ENCODE measurements at places on chromosomes 1 and 21.

DNA sequence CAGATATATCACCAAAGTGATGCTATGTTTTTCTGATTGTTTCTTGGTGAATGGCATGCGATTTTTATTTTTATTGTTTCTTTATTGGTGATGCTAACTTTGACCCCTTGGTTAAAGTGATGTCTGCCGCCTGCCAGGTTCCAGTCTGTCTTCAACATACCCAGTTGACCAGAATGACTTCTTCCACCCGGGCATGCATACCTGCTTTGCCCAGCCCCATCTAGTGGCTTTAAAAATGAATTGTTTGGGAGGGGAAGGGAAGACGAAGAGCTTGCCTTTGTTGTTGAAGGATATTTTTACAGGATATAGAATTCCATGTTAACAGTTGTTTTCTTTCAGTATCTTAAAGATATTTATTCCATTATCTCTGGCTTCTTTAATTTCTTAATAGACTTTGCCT, 65.1 kb downstream of the ATG4C start:
- DNase-seq = no peak

- DNase-seq = no peak
Observed at GRCh38 chr1:220426989-220427388, 100.9 kb upstream of the MARK1 start.

DNA sequence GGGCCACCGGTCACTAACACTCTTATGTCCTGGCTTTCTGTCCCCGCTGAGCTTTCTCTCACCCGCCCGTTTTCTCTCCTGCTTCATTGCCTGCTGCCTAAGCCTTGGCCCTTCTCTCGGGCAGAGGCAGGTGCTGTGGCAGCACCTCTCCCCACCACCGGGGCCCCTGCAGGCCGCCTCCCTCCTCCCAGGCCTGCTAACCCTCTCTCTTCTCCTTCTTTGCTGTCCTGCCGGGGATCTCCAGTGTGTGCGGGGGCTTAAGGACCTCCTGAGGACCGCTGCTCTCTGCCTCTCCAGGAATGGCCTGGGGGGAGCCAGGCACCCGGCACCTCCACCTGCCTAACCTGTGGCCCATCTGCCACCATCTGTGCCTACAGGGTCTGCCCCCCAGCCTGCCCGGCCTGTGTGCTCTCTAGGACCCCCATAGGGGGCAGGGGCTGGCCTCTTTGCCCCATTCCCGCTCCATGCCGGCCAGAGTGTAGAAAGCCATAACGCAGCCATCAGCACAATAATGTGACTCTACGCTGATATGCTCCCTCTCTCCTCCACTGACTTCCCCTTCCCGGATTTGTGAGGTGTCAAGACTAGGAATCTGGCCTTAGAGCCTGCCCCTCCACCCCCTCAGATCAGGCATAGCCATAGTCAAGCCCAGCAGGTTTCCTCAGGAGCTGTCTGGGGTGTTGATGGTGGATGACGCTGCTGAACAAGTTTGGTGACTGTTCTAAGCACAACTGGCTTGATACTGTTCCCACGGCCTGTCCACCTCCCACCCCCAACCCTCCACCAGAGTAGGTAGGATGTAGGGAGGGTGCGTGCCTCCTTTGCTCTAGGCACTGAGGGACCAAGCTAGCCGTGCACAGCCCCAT, 6.1 kb upstream of the SFN start:
- DNase-seq = no peak

DNA sequence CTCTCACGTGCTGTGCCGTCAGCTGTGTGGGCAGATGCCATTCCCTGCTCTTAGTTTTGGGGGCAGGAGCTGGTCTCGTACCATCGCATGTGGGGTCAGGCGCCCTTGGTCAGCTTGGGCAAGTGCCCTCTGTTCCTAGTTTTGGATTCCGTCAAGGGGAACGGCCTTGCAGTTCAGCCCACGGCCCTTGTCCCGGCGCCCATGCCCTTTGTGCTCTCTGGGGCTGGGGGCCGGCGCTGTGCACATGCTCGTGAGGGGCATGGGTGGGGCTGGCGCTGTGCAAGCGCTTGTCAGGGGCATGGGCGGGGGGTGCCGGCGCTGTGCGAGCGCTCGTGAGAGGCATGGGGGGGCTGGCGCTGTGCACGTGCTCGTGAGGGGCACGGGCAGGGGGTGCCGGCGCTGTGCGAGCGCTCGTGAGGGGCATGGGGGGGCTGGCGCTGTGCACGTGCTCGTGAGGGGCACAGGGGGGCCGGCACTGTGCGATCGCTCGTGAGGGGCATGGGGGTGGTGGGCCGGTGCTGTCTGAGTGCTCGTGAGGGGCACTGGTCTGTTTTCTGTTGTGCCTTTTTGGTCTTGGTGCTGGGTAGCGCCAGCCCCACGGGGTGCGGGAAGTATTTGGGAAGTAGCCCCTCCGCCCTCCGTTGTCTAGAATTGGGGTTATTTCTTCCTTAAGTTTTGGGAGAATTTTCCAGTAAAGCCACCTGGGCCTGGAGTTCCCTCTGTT, 29.5 kb upstream of the DIP2A start:
- no peak for DNase-seq

DNA sequence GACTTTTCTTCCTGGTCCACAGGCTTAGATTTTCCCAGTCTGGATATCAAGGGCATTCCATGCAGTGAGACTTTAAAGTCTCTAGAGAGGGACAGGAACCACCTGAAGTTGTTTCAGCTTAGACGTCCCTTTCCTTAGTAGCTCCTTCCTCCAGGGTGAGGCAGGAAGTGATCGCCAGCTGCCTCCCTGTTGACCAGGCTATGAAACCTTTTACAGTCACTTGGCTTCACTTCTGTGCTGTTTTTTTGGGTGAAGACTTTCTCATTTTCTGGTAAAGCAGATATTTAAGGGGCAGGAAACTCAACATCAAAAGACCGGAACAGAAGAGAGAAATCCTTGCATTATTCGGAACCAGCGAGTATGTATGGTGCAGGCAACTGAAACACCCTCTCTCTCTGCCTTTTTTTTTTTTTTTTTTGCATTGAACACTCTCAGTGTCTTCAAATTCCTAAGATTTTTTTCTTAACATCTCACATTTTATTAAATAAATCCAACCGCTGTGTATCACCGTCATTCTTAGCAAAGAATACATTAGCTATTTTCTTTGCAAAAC, 234.6 kb upstream of the IRF2BP2 start:
- DNase-seq = no peak

DNA sequence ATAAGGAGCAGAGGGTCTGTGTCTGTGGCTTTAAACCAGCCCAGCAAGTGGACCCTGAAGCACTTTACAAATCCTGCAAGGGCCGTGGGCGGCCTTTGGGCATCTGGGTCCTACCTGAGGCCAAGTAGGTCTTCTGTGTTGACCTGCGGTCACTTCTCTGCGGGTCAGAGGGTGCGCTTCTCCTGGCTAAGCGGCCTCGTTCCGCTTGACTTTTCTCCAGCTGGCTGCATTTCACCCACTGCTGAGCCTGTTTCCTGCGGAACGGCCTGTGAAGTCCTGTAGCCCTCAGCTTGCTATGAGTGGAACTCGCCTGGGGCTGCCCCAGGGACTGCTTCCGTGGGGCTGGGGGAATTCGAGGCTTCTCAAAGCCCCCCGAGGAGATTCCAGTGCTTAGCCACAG, 43.3 kb downstream of the SLC37A1 start:
- no peak for DNase-seq

DNA sequence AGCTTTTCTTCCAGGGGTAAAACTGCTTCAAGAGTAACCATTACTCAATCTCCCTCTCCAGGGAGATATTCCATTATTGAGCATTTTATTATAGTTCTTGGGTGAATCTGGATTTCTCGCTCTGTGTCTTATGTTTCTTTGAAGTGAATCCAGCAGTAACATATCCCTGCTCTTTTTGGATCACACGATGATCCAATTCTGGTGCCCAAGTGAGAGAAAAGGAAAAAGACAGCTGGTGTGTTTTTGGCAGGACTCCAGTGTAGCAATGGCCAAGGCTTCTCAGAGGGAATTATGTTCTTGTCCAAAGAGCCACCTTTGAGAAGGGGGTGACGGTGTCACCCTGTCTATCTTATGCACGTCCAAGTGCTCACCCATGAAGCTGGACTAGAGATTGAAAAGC, 140.3 kb upstream of the ERRFI1 start:
- DNase-seq = no peak

DNA sequence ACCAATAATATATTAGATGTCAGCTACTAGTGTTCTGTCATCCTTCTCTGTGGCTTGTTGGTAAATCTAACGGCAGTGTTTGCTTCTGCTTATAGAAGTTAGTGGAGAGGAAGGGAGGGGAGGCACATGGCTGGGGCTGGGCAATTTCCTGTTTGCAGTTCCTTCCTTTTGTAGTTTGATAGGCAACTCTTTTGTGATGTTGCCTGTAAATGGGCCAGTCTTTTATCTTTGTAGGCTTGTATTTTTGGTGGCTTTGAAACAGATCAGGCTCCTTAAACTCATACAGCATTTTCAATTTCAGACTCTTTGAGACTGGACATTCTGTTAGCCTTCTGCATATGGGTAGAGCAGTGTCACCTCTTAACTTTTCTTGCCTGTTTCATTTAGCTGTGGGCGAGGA, 48.1 kb downstream of the CDC14A start:
- DNase-seq = no peak

DNA sequence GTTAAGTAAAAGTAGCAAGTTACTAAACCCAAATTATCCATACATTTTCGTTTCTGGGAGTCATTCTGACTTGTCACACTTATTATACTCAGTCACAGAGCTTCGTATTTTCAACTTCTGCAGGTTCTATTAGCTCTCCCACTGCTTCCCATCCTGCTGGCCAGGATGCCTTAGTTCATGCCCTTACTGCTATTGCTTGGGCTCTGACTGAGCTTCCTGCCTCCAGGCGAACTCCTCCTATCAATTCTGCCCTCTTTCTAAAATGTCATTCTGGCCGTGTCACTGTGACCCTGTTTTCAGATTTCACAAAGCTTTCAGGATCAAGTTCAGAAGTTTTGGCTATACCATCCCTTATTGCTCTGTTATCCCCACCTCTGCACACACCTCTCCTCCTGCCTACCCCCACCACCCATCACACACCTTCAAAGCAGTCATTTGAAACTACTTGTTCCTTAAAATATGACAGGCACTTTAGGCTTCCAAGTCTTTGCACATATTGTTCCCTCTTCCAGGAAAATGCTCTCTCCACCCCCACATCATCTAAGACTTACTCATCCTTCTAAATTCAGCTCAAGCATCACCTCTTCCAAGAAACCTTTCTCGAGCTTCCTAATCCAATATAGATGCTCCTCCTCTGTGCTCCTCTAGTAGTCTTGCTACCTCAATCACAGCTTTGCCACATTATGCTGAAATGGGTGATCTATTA, 278.0 kb downstream of the BRINP2 start:
- no peak for DNase-seq

DNA sequence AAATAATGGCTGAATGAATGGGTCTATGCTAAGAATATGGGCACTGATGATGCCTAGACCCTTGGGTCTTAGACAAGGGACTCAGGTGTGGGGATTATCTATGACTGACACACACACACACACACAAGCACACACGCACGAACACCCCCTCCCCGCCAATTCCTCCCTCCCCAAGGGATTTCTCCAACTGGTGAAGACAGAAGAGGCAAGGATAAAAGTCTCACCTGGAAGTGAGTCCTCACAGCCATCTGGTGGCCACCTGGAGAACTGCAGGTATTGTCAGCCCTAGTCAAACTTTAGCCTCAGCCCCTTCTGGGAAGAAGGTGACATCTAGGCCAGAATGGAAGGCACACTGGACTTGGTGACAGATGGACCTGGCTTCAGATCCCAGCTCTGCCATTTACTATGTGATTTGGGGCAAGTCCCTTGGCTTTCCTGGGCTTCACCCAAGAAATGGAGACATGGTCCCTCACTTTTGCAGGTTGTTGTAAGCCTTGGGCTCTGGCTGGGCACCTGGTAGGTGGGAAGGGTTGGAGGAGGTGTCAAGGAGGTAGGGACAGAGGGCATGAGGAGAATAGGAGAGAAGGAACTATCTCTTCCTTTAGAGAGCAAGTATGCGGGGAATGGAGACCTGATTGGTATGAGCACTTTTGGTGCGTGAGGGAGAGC, 4.0 kb upstream of the GPR3 start:
- no peak for DNase-seq

- DNase-seq = no peak
Observed at GRCh38 chr1:11575553-11575952, 78.7 kb downstream of the FBXO2 start.

DNA sequence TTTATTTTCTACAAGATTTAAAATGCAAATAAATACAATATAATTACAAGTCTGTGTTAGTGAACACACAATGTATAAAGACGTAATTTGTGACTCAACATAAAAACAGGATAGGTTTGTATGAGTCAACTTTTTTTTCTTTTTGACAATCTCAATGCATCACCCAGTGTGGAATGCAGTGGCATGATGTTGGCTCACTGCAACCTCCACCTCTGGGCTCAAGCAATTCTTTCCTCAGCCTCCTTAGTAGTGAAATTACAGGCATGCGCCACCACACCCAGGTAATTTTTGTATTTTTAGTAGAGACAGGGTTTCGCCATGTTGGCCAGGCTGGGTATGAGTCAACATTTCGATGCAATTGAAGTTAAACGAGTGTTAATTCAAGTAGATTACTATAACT, 5.9 kb upstream of the SPRR2E start:
- DNase-seq = no peak

DNA sequence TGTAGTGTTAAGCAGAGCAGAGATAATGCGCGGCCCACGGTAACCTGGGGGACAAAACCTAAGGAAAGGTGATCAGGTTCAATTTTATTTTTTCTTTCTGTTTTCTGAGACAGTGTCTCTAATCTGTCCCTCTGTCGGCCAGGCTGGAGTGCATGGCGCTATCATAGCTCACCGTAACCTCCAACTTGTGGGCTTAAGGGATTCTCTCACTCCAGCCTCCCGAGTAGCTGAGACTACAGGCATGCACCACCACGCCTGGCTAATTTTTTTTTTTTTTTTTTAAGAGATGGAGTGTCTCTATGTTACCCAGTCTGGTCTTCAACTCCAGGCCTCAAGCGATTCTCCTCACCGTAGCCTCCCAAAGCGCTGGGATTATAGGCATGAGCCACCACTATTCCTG, 724 bp upstream of the ANKRD35 start:
- no peak for DNase-seq

GRCh38 chr1:239814306-239814881, 277.3 kb upstream of the FMN2 start:
- DNase-seq = no peak

DNA sequence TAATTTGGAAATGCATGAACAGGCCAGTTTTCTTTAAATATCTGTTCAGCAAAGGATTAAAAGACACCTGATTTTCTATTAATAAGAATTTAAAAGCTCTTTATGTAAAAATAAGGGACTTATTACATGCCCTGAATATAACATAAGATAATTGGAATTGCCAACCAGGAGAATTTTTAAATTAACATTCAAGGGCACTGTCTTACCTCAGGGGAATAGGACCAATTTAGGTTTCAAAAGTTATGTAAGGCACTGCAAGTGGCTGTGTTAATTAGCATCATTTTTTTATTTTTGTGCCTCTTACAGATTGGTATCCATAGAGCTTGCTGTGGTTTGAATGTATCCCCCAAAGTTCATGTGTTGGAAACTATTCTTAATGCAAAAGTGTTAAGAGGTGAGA, 1.3 kb upstream of the NEK2 start:
- no peak for DNase-seq

GRCh38 chr1:85297855-85298629, 21.6 kb upstream of the BCL10 start:
- peak; percentile 57 for DNase-seq
